ENCODE measurements at places on chromosomes 5 and 9.

GRCh38 chr9:76114144-76114543 is 223.7 kb downstream of the PCSK5 start:
- DNase-seq = no peak

GRCh38 chr5:178209334-178210072 is 5.2 kb downstream of the HNRNPAB start:
- DNase-seq = no peak

DNA sequence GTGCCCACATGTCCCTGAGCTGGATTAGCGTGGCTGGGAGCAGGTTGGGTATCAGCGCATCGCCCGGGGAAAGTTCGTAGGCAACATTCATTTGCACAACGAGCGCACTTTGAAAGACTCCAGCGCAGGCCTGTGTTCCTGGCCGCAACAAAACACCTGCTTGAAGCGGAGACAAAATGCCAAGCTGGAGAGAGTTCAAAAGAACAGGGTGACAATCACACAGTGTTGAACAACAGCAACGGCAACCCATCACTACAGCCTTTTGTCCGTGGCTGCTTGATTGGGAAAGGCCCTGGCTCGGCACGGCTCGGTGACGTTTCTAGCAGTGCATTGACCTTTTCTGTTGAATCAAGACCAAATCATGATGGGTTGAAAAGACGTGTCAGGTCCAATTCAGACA is 336.3 kb downstream of the IRX1 start:
- DNase-seq = no peak

GRCh38 chr9:104386425-104387069 is 117.5 kb upstream of the OR13F1 start:
- no peak for DNase-seq

GRCh38 chr5:21680196-21680595 is 1172.9 kb downstream of the CDH12 start:
- DNase-seq = no peak

- DNase-seq = no peak
These were observed 11.0 kb downstream of the ASTN2 start for GRCh38 chr9:117403848-117404247.

DNA sequence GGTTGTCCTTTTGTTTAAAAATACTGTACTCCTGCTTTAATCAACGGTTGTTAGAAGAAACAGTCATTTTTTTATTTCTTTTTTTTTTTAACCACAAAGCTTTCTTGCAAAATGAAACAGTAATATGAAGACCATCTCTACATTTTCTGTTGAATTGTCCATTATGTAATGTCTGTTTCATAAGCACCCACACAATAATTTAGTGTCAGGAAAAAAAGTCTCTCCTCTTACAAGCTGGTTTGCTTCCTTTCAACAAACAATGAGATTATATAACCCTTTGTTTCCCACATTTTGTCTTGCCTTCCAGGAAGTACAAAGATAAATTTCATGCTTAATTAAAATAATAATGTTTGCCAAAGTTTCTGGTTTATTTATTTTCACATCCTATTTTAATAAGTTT is 16.7 kb downstream of the CTNNAL1 start:
- DNase-seq = no peak

DNA sequence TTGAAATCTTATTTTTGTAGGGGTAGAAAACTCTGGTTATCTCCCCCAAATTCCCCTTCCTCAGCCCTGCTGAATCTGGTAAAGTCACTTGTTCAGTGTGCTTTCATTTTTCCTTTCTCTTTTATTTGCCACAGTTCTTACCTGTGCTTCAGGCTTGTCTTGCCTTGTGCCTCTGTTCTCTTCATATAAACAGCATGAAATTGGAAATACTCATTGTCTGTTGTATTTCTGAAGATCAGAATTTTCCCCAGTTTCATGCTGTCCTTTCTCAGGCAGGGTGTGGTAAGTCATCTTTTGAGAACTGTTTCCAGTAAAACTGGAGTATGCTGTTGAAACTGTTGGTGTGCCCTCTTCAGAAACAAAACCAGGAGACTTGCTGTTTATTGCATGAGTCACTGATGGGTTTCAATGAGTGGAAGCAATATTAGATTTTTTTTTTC is 7.0 kb downstream of the PAM start:
- DNase-seq = no peak

- DNase-seq = no peak
These were observed 26.9 kb downstream of the TICAM2 start for GRCh38 chr5:115575167-115576070.

GRCh38 chr9:96135076-96135752 is 166.8 kb downstream of the HSD17B3 start:
- no peak for DNase-seq

- no peak for DNase-seq
These were observed 96.3 kb upstream of the MEF2C start for GRCh38 chr5:88979244-88979643.

DNA sequence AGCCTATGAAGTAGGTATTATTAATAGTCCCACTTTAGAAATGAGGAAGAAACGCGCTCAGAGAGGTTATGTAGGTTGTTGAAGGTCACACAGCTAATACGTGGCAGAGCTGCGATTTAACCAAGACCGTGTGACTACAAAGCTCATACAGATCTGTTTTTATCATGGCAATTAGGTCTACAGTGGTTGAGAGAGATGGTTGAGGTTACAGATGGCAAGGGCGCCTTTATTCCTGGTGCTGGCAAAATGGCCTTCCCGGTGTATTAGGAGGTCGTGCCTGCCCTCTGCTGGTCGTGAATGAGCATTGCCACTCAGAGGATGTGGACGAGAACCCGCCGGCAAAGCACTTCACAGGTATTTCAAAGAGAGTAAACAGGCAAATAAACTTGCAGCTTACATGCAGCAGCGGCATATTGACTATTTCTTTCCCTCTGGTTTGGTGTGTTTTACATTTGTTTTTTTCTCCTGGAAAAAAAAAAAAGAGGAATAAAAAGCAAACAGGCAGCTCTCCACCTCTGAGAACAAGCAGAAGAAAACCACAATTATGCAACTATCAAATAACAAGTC is 65.3 kb upstream of the EGFLAM start:
- peak; percentile 65 for DNase-seq

DNA sequence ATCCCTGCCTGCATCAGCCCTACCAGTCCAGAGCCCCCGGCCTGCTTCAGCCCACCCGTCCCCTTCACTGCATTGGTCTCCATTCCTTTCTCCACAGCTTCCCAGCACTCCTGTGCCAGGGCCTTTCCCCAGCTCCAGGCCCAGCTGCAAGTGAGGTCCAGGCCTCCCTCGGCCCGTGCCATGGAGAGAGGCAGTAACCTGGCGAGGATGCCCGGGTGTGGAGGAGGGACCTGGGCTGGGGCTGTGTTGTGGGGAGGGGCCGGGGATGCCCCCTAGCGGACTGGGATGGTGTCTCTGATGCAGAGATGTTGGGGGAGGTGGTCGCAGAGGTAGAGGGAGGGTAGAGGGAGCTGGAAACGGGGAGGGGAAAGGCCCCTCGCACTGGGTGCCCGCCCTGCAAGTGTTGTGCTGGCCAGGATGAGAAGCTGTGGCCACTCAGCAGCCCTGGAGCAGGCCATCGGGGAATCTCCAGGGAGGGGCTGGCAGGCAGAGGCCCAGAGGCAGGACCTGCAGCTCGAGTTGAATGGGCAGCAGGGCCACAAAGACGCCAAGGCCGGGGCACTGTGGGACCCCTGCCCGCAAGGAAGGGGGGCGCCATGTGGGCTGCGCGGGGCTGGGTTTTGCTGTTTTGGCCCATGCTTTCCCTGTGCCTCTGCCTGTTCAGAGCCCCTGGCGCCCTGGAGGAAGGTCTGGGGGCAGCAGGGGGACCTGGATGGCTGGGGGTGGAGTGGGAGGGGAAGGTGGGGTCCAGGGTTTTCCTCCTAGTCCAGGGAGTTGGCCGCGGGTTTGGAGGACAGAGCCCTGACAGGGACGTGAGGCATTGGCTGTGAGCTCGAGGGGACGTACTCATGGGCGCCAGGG is 26.0 kb upstream of the NKD2 start:
- DNase-seq = no peak

DNA sequence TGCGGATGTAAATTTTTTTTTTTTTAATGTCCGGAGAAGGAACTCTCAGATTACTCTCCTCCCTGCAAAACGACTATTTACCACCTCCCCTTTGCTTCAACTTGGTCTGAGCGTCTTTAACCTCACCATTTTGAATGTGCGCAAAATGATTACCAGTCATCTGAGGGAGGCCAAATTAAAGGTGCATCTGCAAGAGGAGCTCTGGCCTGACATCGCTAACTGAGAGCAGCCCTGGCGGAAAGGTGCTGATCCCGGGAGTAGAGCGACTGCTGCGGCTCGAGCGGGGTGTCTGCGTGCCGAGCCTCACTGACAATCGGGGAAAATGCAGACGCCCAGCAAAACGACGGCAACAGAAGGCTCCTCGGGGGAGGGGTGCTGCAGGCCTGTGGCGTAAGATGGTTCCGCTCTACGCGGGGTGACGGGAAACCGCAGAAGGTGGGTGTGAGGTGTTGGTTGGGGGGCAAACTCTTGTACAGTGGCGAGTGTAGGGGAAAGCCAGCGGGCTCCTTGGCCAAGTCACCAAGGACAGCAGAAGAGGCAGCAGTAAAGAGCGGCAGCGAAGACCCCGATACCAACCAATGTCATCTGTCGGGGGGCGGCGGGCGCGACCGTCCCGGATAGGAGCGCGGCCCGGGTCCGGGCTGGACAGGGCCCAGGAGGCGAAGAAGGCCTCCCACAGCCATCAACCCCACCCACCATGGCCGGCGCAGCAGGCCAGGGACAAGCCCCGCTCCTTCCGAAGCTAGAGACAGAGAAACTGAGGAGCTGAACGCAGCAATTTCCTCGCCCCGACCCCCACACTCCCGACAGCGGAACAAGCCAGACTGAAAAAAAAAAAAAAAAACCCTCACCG is 557 bp downstream of the PJA2 start:
- DNase-seq = peak; percentile 85

GRCh38 chr5:54491326-54491725 is 26.2 kb upstream of the SNX18 start:
- no peak for DNase-seq

GRCh38 chr5:43497311-43498104 is 13.8 kb upstream of the TMEM267 start:
- DNase-seq = no peak

DNA sequence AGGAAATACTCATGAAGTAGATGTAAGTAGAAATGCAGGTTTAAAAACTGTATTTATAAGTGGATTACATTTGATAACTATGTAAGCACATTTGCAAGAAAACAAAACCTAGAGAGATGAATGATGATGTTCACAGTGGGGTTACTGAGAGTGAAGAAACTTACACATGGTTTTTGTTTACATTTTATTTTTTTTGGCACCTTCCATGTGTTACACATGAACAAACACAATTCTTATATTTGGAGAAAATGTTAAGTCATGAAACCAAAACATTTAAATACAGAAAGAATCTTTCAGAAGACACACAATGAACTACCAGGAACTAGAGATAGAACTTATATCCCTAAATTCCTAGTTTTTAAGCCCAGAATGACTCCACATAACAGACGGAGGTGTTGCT is 51.5 kb upstream of the SPATA31E1 start:
- no peak for DNase-seq

- no peak for DNase-seq
These were observed 3.4 kb upstream of the HMCN2 start for GRCh38 chr9:130262061-130262745.

- DNase-seq = no peak
These were observed 21.2 kb downstream of the PTGES2 start for GRCh38 chr9:128106181-128106939.

DNA sequence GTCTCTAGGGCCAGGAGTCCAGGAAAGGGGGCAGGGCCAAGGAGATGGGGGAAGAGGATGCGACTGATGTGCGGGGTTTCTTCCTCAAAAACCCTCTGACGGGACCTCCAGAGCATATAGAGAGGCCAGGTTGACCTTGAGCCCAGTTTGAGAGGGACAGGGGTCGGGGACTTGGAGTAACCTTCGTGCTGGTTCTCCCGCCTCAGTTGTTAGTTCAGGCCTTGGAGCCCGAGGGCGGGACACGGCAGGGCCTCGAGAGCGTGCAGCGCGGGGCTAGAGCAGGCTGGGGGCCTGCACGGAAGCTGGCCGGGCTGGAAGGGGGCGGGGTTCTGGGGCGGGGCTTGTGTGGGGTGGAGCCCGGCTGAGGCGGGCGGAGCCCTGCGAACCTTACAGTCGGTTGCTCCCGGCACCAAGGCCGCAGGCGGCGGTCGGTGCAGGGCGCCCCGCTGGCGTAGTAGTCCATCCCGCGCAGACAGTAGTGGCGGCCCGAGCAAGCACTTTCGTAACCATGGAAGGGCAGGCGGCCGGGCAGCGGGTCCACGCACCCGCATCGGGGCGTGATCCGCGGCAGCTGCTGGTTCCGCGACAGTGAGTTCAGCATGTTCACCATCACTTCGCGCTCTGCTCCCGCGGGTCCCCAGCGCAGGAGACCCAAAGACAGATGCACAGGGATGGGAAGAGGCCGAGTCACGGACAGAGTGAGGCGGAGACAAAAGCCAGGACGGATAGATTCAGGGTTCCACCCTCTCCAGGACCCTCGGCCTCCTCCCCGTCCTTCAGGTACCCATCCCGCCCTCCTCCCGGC is 4.0 kb upstream of the MYORG start:
- DNase-seq = no peak

DNA sequence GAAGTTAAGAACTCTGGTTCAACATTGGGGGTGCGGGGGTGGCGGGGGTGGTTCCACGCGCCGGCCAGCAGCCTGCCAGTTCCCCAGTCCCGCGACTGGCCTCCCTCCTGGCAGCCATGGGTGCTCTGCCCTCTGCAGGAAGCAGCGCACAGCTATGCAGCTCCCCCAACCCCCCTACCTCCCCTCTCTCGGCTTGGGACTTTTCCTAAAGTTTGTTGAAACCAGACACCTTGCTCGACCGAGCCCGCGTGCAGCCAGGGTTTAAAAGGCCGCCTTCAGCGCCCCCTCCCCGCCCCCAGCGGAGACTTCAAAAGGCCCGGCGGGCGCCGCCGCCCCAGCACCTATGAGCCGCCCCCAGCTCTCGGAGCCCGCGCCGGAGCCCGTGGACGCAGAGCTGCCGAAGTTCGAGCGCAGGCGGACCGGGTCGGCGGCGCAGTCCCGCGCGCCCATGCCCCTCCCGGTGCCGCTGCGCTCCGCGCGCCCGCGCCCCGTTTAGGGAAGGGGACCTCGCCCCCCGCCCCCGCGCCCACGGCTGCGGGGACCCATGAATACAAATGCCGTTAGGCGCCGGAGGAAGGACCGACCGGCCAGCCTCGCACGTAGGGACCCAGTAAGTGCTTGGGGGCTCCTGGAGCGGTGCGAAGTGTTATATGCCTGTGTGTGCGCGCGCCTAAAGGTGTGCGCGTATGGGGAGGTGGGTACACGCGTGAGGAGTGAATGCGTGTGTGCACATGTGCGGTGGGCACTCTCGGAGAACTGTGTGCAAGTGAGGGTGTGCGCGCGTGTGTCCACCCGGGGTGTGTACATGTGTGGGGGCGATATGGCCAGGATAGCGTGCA is 1.4 kb upstream of the COL27A1 start:
- DNase-seq = no peak

- no peak for DNase-seq
These were observed 21.1 kb upstream of the CPEB4 start for GRCh38 chr5:173866858-173867679.

All from SW 1271 (cell line).